T-helper 2 cell (primary cell): ENCODE measurements at places on chromosomes 7 and 10.
A peak's percentile ranks its signal among the peaks of the same experiment; 100 is the strongest.

- DNase-seq = no peak
Observed at GRCh38 chr7:88091988-88092675, 127.7 kb downstream of the SRI start.

GRCh38 chr7:33446551-33446950 lies 317.2 kb downstream of the BBS9 start:
- DNase-seq = no peak

DNA sequence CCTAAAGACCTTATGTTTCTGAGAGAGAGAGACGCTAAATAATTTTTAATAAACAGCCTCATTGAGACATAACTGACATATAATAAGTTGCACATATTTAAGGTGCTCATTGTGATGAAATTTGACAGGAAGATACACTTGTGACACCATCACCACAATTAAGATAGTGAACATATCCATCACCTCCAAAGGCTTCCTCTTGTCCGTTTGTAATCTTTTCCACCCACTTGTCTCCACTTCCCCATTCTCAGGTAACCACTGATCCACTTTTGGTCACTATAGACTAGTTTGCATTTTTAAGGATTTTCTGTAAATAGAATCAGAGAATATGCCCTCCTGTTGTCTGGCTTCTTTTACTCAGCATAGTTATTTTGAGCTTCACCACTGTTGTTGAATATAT lies 195.1 kb upstream of the WDR11 start:
- DNase-seq = no peak

DNA sequence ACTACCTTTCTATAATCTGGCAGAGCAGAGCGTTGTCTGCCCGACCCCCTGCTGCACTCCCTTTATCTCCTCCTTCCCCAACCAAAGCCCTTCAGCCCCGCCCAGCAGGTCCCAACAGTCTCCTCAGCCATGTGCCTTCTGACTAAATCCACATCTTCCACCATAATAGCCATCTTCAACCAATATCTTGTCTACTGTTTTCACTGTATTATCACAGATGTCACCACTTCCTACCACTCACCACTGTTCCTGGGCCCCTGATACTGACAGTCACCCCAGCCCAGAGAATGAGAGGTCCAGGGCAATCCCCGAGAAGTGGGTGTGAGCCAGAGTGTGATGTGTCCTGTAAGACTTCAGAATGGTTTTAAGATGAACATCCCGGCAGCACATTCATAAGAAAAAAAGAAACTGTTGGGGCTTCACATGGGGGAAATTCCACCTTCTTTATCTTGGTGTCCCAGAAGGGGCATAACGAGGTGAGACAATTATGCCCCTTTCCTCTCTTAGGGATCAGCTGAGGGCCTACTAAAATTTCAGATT lies 25.3 kb downstream of the CCDC6 start:
- DNase-seq = peak; percentile 86

DNA sequence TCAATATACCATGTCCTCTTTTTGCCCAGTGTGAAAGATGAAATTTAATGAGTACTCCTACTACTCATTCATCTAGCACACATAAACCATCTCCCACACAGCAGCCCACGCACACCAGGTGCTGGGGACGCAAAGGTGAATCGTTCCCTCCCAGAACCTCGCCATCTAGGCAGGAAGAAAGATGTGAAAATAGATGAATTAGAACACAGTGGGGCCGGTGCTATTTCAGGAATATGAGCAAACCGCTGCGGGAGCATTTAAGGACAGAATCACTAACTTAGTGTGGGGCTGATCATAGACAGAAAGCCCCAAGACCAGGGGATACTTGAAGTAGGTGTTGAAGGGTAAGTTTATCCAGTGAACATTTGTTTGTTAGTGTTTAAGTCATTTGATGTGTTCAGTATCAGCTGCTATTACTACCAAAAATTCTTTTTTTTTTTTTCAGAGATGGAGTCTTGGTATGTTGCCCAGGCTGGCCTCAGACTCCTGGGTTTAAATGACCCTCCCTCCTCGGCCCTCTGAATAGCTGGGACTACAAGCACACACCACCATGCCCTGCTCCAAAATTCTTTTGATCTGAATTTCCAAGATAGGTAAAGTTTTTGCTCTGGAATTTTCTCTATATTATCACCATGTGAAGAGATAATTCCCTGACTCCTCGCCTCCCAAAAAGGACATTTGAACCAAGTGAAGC lies 48.8 kb downstream of the CPXM2 start:
- DNase-seq = no peak

GRCh38 chr7:93720106-93720505 lies 145.6 kb upstream of the CALCR start:
- no peak for DNase-seq
